HAP-1 (cell line): ENCODE measurements at places on chromosomes 3 and 15.

DNA sequence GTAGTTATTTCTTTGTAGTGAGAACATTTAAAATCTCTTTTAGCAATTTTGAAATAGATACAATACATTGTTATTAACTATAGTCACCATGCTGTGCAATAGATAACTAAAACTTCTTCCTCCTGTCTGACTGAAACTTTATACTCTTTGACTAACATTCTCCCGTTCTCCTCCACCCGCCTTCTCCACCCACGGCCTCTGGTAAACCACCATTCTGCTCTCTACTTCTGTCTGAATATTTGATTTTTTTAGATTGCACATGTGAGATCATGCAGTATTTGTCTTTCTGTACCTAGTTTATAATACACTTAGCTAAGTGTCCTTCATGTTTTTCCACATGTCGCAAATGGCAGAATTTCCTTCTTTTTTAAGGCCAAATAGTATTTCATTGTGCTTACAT is 72.8 kb upstream of the RBM5 start:
- DNase-seq: no peak

DNA sequence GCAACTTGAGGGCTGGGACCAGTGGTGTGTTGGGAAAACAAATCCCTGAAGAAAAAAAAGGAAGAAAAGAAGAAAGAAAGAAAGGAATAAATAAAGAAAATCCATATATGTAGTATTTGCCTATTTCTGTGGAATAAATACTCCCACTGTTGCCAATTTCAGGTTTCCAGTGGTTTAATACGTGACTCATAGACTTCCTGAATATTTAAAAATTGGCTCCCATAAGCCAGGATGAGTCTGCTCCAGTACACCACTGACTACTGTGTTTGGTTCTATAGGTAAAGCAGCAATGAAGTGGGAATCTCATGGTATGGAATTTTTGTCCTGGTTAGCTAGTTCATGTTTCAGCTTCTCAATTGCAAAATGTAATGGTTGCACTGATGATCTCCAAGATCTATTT is 31.6 kb downstream of the PYDC2 start:
- no peak for DNase-seq

DNA sequence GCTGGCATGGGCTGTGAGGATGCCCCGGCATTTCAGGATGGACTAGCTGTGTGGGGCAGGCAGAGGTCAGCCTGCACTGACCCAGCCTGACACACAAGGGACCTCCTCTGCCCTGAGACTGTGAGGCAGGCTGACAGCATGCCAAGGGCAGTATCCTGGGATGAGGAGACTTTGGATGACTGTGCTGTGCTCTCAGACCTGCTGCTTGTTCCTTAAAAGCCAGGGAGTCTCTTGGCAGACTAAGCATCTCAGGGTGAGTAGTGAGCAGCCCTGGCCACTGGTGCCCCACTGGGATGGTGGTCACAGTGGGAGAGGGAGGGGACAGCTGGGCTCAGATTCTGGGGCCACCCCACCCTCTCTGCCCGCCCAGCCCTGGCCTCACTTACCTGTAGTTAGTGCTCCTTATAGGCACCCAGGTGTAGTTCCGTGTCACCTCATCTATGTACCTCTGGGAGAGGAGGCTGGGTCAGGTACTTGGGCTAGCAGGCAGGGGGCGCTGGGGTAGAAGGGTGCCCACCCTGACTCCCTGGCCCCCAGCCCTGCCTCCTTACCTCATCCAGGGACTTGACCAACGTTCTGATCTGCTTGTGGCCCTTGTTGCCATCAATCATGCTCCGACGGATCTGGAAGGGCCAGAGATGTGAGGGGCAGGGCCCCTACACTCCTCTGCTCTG is 16.1 kb upstream of the TMEM115 start:
- peak; percentile 38 for DNase-seq

DNA sequence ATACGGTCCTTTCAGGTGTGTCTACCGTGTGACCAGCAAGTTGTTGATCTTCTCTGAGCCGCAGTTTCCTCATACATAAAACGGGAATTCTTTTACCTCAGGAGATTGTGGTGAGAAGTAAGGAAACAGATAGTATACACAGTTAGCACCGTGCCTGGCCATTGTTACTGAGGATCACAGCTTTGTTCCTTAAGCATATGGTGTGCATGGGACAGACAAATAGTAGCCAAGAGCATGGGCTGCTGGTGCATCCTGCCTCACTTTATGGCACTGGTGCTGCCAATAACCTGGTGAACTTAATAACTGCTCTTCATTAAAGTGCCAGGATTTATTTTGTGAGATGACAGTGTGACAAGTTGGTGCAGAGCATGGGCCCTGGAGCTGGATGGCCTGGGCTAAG is 86.3 kb downstream of the PDCD6IP start:
- DNase-seq: no peak

DNA sequence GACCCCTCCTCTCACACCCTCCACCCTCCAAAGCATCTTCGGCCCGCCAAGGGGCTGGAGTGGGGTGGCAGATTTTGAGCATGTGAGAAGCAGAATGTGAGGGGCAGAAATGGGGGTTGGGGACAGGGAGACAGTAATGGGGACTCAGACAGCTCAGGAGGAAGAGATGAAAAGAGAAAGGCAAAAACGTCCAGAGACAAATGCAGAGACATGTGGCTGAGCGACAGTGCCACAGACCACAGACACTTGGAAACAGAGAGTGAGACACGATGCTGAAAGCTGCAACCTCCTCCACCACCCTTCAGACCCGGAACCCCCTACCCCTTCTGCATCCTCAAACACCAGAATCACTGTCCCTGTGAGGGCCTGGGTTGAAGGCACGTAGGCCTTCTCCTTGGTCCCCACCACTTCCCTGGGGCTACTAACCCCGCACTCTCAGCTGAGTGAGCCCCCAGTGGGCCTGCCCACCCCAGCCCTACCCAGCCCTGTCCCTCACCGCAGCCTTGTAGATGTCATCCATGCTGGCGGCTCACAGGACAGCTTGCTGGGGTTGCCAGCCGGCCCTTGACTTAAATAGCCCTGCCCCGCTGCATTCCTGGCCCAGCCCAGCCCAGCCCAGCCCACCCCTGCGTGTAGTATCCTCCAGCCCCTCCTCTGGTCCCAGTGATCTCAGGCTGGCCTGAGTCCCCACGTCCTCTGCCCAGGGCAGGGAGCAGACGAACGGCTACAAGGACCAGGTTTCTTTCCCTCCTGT is at the start of gene TNNC1:
TSS of gene TNNC1 (minus strand) at position 546 of the 754 bp plus-strand sequence. CDS start at position 520, 26 bp downstream.
- DNase-seq: no peak

DNA sequence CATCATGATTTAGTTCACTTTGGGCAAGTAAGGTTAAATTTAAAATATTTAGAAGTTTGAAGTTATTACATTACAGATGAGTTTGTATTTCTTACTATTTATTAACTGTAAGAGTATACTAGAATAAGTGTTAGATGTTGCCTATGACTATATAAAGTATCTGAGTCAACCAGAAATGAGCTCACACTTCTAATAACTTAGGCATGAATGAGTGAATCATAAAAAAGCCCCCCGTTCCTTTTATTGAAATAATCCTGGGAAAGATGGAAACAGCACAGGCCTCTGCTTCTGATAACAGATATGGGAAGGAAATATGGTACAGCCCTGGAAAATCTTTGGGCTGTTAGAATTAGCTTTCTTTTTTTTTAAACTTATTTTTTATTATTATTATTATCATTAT is 66.6 kb upstream of the TGFBR2 start:
- no peak for DNase-seq

DNA sequence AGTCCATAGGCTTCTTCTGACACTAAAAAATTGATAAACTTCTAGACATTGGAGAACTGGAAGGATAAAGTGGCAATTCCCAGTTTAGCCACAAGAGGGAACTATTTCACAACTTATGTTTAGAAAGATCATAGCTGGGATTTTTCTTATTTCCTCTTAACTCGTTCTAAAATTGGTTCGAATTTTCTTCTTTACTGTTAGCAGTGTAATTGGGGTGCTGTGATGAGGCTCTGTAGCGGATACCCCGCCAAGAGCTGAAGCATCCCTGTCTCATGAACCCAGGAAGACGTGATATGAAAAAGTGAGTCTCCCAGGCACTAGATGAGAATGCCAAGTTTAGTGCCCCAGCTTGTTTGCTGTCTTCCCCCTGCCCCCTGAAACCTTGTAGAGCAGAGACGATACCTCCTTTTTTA is 85.1 kb downstream of the PDCD6IP start:
- peak; percentile 54 for DNase-seq

DNA sequence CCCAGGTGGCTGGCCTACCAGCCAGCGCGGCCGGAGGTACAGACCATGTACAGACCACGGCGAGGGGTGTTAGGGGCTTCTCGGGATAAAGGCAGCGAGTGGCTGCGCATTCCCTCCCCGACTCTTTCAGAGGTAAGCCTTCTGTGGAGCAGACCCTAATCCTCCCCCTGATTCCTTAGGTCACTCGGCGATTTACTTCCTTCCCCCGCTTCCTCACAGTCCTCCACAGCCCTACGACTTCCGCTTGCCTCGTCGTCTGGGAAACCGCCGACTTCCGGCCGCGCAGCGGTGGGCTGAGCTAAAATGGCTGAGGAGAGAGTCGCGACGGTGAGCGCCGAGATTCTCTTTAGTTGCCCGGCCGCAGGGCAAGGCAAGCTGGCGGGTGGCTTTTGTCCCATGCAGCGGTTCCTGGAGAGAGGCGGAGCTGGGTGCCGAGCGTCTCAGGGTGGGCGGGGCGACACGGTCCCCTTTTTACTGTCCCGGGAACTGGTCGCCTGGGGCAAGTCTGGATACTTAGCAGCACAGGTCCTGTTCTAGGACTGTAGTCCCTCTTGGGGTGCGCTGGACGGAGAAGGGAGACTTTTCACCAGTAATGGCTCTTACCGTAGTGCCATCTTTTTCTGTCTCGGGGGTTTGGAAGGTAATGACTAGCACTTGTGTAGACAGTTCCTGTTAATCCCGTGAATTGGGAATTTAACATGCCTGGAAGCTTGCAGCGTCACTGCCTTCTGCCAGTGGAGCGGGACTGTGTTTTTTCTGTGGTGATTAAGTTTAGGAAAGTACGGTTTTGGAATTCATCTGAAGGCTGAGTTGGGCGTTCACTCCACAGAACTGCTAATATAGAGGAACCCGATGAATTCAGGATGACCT is at the start of the genes BBS4 and HIGD2B:
TSS of gene BBS4 (plus strand) at position 283 of the 870 bp plus-strand sequence. CDS start at position 304, 21 bp downstream.
TSS of gene HIGD2B (minus strand) at position 258 of the 870 bp plus-strand sequence. CDS start 9,808 bp downstream, outside the sequence.
- peak; percentile 100 for DNase-seq

DNA sequence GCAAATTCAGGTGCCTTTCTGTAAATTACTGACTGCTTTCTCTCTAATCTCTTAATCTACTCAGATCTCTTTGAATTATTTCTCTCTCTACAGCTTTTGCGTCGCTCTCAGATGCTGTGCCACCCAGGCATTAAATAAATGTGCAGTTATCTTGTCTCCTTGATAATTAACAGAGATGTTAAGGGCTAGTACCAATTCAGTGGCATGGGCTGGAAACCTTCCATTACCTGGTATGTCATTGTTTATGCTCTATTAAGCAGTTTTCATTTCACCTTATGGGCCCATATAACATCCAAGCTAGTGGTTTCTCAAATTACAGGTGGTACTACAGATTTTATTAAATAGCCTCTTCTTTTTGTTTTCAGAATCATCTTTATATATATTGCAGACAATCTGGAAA is 66.0 kb downstream of the PEX5L start:
- DNase-seq: no peak

GRCh38 chr3:159263750-159264553 is 462.1 kb downstream of the MFSD1 start:
- peak; percentile 50 for DNase-seq

- DNase-seq: no peak
These were observed 393.1 kb upstream of the ARRDC4 start for GRCh38 chr15:97567411-97567810.

GRCh38 chr3:18010001-18010400 is 267.6 kb upstream of the TBC1D5 start:
- DNase-seq: no peak

DNA sequence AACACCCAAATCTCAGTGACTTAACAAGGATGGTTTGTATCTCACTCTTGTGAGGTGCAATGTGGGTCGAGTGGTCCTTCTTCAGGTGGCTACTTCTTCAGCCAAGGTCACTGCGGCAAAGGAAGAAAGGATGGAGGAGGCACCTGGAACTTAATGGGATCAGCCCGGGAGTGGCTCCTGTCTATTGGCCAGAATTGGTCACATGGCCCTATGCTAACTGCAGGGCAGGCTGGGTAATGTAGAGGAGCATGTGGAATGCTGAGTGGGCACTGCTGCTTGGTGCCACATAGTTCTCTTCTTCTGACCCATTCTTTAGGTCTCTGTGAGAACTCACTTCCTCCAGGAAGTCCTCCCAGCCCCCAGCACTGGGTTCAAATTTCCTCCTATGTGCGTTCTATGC is 20.3 kb upstream of the FAM3D start:
- no peak for DNase-seq

DNA sequence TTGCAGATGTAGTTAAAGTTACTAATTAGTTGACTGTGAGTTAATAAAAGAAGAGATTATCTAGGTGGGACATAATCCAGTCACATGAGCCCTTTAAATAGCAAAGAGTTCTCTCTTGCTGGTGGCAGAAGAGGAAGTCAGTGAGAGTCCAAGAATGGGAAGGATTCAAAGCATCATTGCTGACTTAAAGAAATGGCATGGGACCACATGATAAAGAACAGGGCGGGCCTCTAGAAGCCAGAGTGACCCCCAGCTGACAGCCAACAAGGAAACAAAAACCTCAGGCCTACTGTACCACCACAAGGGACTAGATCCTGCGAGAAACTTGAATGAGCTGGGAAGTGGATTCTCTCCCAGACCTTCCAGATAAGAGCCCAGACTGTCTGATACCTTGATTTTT is 447.2 kb upstream of the CCDC54 start:
- DNase-seq: no peak

GRCh38 chr15:52642386-52643361 is 36.5 kb downstream of the ATOSA start:
- no peak for DNase-seq

DNA sequence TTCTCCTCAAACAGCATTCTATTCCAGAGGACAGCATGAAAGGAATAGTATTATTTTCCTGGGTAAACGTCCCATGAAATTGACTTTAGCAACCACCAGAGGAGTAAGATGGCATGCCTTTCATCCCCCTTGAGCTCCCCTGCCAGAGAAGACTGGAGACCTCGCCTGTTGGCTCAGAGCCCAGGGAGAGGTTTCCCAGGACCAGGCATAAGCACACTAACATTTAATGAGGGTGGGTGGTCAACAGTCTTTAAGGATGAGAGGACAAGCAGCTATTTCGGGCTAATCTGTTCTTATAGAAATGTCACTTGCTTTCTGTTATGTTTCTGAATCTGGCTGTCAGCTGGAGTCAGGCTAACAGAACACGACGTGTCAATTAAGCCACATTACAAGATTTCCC is 390.5 kb downstream of the GABRG3 start:
- no peak for DNase-seq

DNA sequence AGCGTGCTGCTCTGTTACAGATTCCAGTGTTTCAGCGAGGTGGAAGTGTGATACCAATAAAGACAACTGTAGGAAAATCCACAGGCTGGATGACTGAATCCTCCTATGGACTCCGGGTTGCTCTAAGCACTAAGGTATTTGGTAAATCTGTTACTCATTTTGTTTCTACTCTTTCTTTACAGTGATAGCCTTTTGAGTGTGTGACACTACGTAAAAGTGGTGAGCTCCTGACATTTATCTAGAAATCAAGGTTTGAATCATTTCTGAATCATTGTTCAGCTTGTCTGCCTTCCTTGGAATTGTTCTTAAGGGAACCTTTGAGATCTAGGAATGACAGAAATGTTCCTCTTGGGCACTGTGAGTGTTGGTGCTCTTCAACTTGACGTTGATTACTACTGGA is 11.2 kb upstream of the CAPN3 start:
- no peak for DNase-seq

GRCh38 chr3:184611607-184612281 is 50.2 kb downstream of the EPHB3 start:
- DNase-seq: no peak
